ENCODE measurements at places on chromosomes 5 and 9. TPM values are rescaled to one million over a fixed set of nuclear protein-coding genes. Genes with fewer than 3 reads are reported as not detected.

DNA sequence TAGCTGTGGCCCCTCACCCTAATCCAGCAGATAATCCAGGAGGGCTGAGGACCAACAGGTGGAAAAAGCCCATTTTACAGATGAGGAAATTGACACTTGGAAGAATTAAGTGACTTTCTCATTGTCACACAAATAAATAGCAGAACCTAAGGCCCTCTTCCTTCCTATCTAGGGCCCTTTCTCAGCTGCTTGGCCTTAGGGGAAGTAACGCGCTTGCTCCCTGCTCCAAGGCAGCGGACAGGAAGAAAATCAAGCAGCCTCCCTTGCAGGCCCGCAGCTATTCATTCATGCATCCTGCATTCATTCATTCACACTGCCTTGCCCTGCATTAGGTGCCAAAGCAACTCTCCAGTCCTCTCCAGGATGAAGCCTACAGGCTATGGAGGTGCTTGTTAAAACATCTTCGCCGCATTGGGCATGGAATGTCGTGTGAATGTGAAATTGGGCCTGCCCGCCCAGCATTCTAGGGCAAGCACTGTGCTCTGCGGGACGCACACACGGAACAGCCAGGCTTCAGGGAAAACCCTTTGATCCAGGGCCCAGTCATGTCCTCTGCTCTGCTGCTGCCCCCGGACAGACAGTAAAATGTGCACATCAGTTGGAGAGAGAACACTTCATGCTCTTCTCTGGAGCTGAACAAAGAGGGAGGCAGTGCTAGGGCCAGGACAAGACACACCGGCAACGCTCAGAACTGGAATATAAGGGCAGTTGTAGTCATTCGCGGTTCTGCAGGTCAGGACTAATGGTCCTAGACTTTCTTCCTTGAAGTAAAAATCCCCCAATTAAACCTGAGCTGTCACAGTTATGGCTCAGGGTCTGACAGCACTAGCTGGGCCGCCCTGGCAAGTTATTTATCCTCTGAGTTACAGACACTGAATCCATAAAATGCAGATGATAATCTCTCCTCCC is 166.0 kb downstream of the COL23A1 start:
- no peak for DNase-seq

DNA sequence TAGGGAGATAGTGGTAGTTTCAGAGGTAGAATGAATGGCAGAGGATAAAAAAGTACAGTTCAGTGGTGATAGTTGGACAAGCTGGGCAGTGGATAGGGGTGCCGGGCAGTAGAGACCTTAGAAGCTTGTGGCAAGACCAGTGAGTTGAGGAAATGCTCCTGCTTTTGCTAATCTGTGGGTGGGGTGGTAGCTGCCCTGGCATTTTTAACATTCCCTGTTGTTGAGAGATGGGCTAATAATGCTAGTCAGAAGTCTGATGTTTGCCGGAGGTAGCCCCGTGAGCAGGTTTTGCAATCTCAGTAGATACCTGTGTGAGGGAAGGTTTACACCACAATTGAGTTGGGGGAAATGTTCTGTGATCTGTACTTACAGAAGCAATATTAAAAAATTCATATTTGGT is 91.1 kb downstream of the TRIO start:
- no peak for DNase-seq

Gene PAPPA
- total RNA-seq, result 4.9 TPM

GRCh38 chr9:109923471-109923760 is 143.4 kb downstream of the PALM2AKAP2 start:
- no peak for DNase-seq

DNA sequence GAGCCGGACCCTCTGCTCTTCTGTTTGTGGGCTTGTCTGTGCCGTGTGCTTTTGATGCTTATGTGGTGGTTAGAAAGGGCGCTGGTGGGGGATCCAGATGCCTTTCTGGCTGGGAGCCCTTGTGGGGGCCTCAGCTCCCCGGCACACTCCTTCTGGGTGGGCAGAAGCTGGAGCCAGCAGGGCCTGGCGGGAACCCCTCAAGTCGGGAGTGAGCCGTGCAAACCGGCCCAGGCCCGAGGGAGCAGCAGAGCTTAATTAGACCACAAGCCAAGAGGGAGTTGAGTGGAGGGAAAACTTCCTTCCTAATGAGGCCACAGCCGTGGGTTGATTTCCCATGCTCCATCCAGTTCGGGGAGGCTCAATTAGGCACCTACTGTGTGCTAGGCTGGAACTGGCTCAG is 76.0 kb upstream of the RNU6ATAC start:
- no peak for DNase-seq

GRCh38 chr5:136425921-136426320 is 60.6 kb upstream of the TRPC7 start:
- no peak for DNase-seq

Gene GPRIN1
- total RNA-seq, result 0.13 TPM

All from ureter (tissue), 1 donor.